ENCODE measurements at places on chromosomes 11 and 22. TPM values are rescaled to one million over a fixed set of nuclear protein-coding genes. Genes with fewer than 3 reads are reported as not detected.

GRCh38 chr11:44319552-44320288 lies 9.8 kb upstream of the ALX4 start:
- DNase-seq: no peak

DNA sequence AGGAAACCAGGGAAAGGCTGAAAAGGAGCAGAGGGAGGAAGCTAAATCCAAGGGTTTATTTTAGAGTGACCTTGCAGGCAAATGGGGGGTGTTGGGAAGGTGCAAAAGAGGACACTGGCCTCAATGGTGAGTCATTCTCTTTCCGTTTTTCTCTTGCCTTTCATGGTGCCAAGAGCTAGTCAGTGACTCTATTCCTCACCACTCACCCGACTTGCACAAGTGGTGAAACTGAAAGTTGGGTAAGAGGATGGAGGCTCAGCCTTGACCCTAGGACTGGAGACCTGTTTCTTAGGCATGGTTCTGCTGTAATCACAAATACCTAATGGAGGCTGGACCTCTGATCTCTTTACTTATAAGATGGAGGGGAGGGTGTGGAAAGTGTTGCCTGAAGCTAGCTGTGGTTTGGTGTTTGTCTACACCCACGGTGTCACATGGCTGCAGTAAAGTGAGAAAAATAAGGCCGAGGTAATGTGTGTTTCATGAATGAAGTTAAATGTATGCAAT lies 67.3 kb upstream of the CREB3L1 start:
- no peak for DNase-seq

- no peak for DNase-seq
Measured at GRCh38 chr11:26134481-26135355, 197.2 kb upstream of the ANO3 start.

DNA sequence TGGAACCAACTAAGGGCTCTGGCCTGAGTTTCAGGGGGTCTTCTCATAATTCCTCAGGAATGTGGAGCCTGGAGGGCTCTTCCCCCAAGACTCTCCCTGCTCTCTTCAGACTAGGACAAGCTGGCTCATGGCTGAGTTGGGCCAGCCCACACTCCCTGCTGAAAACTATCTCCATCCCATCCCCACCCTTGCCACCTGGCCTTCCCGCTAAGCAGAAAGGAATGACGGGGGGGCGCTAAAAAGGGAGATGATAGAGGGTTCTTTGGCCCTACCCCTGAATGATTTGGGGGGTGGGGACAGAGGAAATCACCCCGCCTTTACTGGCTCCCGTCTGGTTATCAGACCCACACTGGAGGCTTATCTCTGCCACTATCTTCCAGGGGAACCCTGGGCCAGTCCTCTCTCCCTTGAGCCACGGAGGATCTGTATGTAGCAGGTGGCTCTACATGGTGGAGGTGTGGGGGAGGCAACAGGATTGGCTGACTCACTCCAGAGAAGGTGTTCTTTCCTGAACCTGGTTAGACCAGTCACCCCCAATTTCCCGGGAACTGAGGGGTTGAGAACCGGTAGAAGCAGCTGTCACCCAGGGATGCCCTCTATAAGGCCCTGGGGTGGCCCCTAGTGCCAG lies 5.7 kb downstream of the SMTN start:
- no peak for DNase-seq

DNA sequence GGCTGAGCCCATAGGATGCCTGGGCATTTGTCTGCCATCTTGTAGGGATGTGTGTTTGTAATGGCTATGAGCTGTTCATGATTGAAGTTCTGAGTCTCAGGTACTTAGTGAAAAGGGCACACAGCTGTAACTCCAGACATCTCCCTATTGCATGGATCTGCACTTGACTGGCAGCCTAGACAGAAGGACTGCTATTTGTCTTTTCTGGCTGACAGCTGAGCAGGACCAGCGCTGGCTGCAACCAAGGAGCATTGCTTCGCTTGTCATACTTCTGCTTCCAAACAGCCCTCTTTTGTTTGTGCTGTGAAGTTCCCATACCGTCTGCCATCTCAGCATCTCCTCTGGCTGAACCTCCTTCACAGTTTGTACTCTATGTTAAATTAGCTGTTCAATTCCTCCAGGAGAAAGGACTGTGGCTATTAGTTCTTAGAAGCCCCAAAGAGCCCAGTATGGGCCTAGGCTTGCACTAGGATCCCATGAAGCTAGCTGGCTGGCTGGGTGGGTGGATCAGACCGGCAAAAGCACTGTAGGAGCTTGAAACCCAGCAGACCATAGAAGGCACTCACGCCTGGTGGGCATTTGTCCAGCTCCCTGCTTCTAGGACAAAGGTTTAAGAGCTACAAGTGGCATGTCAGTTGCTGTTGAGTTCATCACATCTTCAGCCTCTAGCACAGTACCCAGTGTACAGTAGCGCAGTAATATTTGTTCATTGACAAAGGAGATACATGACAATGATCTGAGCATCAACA lies 20.4 kb downstream of the HIRA start:
- no peak for DNase-seq

DNA sequence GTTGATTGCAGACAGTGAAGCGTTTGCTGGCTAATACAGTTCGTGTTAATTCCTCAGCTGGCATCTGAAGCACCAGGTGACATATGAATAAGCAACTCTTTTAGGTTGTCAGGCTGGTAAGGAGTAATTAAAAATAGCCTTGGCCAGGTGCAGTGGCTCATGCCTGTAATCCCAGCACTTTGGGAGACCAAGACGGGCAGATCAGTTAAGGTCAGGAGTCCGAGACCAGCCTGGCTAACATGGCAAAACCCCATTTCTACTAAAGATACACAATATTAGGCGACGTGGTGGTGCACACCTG lies 74.9 kb downstream of the CECR2 start:
- DNase-seq: no peak

- DNase-seq: no peak
Measured at GRCh38 chr22:46672731-46673130, 52.5 kb downstream of the GRAMD4 start.

DNA sequence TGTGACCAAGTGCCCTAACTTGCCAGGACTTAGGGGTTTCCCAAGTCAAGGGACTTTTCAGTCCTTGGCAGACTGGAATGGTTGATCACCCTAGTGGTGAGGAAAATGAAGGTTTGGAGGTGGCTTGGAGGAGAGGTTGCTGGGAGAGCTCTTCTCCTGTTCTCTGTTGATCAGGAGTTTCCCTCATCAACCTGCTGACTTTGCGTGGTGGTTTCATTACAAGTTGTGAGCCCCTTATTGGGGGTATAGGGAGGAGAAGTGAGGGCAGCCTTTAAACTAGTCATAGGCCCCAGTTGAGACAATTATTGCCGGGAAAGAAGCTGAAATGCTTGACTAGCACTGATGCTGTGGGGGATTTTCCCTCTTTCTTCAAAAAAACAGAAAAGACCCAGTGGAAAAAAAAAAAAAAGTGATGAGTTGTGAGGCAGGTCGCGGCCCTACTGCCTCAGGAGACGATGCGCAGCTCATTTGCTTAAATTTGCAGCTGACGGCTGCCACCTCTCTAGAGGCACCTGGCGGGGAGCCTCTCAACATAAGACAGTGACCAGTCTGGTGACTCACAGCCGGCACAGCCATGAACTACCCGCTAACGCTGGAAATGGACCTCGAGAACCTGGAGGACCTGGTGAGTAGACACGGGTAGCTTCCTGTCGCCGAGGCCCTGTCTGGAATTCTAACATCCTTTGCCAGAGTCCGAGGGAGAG lies at the start of gene CXCR5:
TSS of gene CXCR5 (plus strand) at position 525 of the 704 bp plus-strand sequence. CDS start at position 575, 50 bp downstream.
- no peak for DNase-seq

- DNase-seq: no peak
Measured at GRCh38 chr11:123801765-123802164, 4.4 kb downstream of the OR6M1 start.

MUC2 gene
- not detected for total RNA-seq

APOL5 gene
- total RNA-seq: not detected
